ENCODE measurements at places on chromosomes 5 and 9.
A peak's percentile ranks its signal among the peaks of the same experiment; 100 is the strongest.

GRCh38 chr5:136174021-136174659, 18.8 kb downstream of the SMIM32 start:
- no peak for DNase-seq

DNA sequence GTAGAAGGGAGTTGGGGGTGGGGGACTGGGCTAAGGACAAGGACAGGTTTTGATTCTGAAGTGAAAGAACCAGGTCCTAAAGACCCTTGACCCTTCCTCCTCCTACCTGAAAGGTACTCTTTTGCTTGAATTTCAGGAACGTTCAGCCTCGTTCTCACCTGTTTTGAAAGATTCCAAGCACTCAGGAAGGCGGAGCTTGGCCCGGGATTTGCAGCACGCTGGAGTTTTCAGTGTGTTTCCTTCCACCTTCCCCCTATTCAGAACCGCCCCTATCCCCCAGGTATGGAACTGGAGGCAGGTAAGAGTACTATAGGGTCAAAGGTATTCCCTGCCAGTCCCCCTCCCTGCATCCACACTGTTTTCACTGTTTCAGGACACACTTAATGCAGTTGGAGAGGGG, 7.1 kb downstream of the EGR1 start:
- no peak for DNase-seq

DNA sequence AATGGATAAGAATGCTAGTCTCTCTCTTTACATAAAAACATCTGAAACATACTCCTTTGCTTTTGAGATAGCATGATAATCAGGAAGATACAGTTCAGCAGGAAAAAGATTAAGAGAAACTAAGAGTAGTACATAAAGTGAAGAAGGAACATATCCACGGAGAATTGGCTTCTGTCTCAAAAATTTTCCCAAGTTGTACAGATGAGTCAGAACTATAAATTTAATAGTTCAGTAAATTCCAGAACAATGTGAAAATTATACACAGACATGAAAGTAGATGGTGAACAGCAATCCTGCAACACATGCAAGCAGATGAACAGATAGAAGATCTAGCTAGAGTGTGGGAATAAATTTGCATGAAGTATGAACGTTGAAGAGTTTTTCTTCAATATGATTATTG, 691.4 kb upstream of the RIOK2 start:
- no peak for DNase-seq

DNA sequence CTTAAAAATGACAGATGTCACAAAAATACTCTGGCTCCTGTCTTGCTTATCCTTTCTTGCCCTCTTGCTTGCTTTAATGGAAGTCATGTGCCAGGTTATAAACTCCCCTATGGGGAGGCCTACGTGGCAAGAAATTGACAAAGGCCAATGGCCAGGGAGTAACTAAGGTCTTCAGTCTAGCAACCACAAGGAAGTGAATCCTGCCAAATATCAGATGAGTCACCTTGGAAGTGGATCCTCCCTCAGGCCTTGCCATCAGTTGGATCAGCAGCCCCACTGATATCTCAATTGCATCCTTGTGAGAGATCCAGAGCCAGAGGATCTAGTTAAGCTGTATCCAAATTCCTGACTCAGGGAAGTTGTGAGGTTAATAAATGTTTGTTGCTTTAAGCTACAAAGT, 82.8 kb downstream of the CAAP1 start:
- DNase-seq, result no peak

DNA sequence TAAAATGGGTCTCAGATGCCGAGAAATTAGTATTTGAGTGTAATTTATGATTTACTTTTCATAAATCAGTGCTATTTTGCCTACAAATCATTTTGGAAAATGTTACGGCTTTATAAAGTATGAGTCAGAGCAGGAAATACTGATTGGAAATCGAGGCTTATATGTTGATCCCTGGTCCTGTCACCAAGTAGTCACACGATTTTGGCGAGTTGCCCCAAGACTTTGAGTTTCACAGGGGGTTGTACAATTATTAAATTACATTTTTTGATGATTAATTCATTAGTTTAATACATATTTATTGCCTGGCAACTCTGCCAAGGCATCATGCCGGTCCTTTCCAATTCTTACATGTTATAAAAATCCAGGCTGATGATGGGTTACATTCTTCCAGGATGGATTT, 443.9 kb upstream of the KLF4 start:
- no peak for DNase-seq

GRCh38 chr9:133060417-133060841, 1.4 kb upstream of the CEL start:
- DNase-seq, result no peak

DNA sequence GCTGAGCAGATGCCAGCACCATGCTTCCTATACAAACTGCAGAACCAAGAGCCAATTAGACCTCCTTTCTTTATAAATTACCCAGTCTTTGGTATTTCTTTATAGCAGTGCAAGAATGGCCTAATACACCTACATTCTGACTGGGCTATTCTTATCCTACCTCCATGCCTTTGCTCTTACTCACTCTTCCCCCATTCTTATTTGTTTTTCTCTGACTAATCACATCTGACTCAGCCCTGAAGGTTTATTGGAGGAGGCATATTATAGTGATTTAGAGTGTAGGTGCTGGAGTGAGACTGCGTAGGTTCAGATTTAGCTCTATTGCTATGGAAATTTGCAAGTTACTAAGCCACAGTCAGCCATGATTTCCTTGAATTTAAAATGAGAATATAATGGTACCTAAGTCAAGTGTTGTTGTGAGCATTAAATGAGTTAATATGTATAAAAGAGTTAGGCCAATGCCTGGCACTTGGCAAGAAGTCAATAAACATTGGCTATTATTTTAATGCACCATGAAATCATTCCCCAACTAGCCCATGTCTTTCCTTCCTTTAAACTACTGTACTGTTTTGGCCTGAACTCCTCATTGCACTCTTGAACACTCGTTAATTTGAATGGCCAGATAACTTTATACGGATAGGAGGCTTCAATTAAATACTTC, 531.2 kb upstream of the ZNF608 start:
- no peak for DNase-seq

DNA sequence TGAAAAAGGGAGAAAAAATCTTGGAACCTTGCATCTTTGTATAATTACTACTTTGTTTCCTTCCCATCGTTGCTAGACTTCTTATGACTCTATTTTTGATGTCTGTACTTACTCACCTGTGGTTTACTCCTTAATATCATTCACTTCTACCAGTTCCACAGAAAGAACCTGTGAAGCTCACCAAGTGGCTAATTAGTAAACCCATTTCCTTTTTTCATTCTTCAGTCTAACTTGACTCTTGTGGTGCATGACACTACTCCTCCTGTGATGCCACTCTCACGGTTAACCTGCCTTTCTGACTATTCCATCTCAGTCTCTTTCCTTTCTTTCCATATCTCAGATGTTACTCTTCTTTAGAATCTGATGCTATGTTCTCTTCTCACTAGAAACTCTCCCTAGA, 14.6 kb downstream of the RECK start:
- DNase-seq, result no peak

GRCh38 chr9:91949946-91950664, at the start of gene ROR2:
Gene ROR2, minus strand, starts transcription at chr9:91950228.
- DNase-seq, result peak; percentile 49

- DNase-seq, result no peak
Observed at GRCh38 chr5:16461782-16462181, 3.8 kb downstream of the ZNF622 start.

DNA sequence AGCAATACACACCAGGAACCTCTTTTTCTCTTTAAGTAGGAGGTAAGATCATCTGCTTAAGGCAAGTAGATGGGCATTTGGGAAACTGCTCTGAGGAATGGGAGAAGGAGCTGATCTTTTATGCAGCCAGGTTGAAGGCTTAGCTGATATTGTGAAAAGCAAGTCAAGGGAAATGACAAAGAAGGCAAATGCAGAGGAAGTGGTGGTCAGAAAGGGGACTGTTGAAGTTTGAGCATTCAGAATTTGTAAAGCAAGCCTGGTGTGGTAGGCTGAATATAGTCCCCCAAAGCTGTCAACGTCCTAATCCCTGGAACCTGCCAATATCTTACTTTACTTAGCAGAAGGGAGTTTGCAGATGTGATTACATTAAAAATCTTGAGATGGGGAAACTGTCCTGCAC, 128.9 kb downstream of the ADAMTS12 start:
- DNase-seq, result no peak

GRCh38 chr5:164357395-164358033, 852.1 kb downstream of the MAT2B start:
- DNase-seq, result no peak

DNA sequence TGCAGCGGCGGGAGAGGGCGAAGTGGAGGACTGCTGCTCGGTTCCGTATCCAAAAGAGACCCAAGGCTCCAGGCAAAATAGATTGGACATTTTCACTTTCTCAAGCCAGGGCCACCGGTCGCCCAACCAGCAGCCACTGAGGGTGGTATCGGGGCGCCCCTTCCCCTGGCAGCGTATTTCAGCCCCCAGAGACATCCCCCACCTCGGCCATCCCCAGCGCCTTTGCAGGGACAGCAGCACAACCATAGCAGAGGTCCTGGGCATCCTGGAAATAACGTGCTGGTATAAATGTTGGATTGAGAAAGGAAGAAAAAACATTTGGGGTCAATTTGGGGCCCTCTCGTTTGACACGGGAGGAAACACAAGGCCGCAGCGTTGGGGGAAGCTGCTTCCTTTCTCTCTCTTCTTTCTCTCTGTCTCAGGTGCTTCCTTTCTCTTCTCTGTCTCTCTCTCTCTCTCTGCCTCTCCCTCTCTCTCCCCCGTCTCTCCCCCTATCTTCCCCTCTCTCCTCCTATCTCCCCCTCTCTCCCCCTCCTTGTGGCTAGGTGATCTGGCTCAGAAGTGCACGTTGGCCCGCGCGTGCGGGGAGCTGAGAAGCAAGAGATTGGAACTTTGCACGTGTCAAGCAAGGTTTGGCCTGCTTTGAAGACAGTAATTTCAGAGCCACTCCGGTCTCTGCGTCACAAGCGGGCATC, 624 bp upstream of the RETREG1 start:
- peak; percentile 57 for DNase-seq

DNA sequence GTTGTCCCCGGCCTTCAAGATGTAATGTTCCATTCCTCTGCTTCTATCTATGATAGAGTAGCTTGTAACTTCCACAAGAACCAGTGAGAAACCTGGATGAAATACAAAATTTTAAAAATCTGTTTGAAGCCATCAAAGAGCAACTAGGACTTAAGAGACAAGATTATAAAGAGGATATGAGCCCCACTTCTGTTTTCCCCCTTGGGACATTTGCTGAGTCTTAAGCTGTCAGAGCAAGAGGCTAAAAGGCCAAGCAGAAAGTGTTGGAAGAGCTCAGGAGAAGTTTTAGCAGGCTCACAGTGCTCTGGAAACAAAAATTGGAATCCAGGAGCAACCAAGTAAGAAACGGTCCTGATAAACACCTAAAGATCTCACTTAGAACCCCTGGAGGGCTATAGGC, 76.1 kb downstream of the ADRB2 start:
- DNase-seq, result no peak

- DNase-seq, result no peak
Observed at GRCh38 chr5:78557601-78558000, 91.0 kb downstream of the LHFPL2 start.

DNA sequence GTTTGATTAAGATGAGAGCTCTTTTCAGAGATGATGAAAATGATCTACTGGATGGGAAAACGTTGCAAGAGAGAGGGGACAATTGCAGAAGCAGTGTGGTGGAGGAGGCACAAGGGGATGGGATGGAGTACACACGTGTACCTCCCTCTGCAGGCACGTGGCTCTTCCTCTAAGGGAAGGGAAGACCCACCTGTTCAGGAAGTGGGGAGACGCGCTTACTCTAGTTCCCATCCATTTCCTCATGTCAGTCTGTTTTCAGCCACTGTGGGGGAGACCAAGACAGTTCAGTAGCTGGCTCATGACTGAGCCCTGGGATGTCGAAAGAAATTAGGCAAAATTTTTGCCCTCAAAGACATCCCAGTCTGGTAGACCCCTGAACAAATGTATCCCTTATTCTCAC, 619.2 kb upstream of the CLINT1 start:
- no peak for DNase-seq
